Dermis microvascular lymphatic vessel endothelial cell (primary cell): ENCODE measurements at places on chromosomes 6 and 20.

GRCh38 chr6:159929819-159930218 lies 39.0 kb downstream of the MAS1 start:
- DNase-seq, result peak; percentile 32

GRCh38 chr6:51626391-51626790 lies 461.0 kb downstream of the PKHD1 start:
- DNase-seq, result no peak

- no peak for DNase-seq
Observed at GRCh38 chr6:150592377-150592995, 7.2 kb upstream of the PLEKHG1 start.

DNA sequence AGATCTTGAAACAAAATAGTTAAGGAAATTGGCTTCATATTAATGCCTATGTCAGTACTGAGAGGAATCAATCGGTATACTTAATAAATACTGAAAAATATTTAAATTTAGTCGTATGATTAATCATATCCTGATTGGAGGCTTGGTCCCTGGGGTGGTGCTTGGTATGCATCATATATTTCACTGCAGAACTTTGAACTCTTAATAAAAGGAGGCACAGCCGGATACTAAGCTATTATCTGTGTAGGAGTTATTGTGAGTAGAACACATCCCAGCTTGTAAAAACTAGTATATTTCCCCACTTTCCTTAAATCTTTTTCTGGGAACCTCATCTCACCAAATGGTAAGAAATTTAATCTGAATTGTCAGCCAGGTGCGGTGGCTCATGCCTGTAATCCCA lies 42.4 kb upstream of the SCAF8 start:
- no peak for DNase-seq

GRCh38 chr6:13427801-13428582 lies 59.4 kb downstream of the GFOD1 start:
- DNase-seq, result peak; percentile 30

DNA sequence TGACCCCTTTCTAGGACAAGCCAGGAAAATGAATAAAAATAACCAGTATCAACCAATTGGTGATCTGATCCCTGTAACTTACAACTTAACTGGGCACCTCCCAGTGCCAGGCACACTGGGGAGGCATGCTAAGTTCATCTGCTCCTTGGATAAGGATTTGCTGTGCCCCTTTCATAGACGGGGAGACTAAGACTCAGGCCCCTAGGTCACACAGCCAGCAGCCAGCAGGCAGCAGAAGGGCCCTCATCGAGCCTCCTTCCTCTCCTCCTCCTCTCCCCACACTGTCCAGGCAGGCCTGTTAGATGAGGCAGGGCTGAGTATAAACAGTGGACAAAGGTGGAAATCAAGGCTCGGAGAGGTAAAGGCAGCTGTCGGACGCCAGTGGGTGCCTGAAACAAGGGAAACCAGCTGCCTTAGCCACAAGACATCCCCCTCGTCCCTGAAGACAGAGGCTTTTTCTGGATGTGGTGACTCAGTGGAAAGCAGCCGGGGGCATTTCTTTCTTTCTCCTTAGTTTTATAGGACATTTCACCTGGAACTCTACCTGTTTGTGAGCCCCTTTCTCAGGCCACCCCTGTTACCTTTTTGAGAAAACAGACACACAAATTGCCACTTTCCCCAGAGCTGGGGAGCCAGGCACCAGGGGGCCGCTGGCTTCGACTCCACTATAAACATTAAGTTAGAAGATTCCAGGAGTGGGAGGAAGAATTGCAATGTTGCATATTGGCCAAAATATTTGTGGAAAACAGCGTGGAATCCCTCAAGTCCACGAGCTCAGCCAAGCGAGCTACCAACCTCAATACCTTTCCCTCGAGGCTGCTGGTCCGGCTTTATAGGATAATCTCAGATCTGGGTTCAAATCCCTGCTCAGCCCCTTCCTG lies 166.0 kb downstream of the PREX1 start:
- no peak for DNase-seq

DNA sequence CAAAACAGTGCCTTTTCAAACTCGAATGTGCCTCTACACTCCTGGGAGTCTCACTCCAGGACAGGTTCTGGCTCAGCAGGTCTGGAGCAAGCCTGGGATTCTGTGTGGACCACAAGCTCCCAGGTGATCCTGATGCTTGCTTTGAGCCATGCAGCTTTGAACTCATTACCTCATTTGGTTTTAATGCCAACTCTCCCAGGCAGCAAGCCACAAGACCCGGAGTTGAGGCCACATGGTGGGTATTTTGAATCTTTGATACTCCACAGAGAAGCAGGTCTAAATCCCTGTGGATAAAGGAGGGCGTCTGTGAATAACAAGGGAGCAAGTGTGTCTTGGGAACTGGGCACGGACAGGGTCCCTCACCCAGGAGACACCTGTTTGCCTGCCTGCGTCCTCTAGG lies 205.4 kb upstream of the CST7 start:
- DNase-seq, result no peak

DNA sequence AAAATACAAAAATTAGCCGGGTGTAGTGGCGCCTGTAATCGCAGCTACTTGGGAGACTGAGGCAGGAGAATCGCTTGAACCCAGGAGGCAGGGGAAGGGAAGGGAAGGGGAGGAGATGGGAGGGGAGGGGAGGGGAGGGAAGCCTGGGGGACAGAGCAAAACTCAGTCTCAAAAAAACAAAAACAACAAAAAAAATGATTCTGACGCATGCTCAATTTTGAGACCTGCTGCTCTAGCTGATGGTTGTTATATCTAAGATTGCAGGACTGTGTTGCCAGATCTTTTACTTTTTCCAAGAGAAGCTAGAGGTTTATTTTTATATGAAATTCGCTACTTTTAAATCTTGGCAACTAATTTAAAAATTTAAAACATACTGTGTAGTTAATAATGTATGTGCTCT lies 2.4 kb upstream of the WFDC2 start:
- DNase-seq, result no peak

- DNase-seq, result no peak
Observed at GRCh38 chr6:27106382-27106781, 141.1 kb upstream of the PRSS16 start.

- no peak for DNase-seq
Observed at GRCh38 chr6:50952092-50952907, 133.6 kb downstream of the TFAP2B start.
